ENCODE measurements at places on chromosomes 16 and 17. TPM values are rescaled to one million over a fixed set of nuclear protein-coding genes. Genes with fewer than 3 reads are reported as not detected.

The GPR142 gene
- total RNA-seq = not detected

The DNAH9 gene
- total RNA-seq = not detected

The C17orf67 gene
- 0.76 TPM for total RNA-seq

The PPP1R1B gene
- total RNA-seq = 0.13 TPM

The CCL1 gene
- not detected for total RNA-seq

The PIPOX gene
- total RNA-seq = 1.0 TPM

The ZFP3 gene
- 2.2 TPM for total RNA-seq

The SDR42E2 gene
- not detected for total RNA-seq

The PRAC2 gene
- total RNA-seq = not detected

The KLHL36 gene
- 55.9 TPM for total RNA-seq

The NLRC5 gene
- 3.6 TPM for total RNA-seq

The SLC46A1 gene
- 1.1 TPM for total RNA-seq

The KRTAP3-1 gene
- total RNA-seq = not detected

The MPV17L gene
- total RNA-seq = 3.3 TPM

The CNGB1 gene
- total RNA-seq = not detected

The MYOCD gene
- total RNA-seq = 0.63 TPM

The C1QL1 gene
- total RNA-seq = 2.2 TPM

The MEFV gene
- not detected for total RNA-seq

The CLEC16A gene
- total RNA-seq = 14.5 TPM

The USP32 gene
- 39.0 TPM for total RNA-seq

The DOC2B gene
- total RNA-seq = 67.9 TPM

The CHST6 gene
- 0.89 TPM for total RNA-seq

The GPT2 gene
- 23.1 TPM for total RNA-seq

The TMEM208 gene
- 45.6 TPM for total RNA-seq

The PYCARD gene
- 37.3 TPM for total RNA-seq

The COX4I1 gene
- 393 TPM for total RNA-seq

The STAT5B gene
- total RNA-seq = 22.3 TPM

The CBFA2T3 gene
- not detected for total RNA-seq

The KLHL10 gene
- total RNA-seq = not detected

The C16orf89 gene
- not detected for total RNA-seq

The TBC1D3L gene
- 3.9 TPM for total RNA-seq

The HCRT gene
- not detected for total RNA-seq

The KRT38 gene
- not detected for total RNA-seq

The SPHK1 gene
- 96.6 TPM for total RNA-seq

The NHLRC4 gene
- total RNA-seq = 2.0 TPM
